ENCODE measurements at places on chromosomes 2 and 18. TPM values are rescaled to one million over a fixed set of nuclear protein-coding genes. Genes with fewer than 3 reads are reported as not detected.

- no peak for DNase-seq
Measured at GRCh38 chr2:204669382-204669781, 124.1 kb downstream of the PARD3B start.

The CYS1 gene
- 3.8 TPM for total RNA-seq

DNA sequence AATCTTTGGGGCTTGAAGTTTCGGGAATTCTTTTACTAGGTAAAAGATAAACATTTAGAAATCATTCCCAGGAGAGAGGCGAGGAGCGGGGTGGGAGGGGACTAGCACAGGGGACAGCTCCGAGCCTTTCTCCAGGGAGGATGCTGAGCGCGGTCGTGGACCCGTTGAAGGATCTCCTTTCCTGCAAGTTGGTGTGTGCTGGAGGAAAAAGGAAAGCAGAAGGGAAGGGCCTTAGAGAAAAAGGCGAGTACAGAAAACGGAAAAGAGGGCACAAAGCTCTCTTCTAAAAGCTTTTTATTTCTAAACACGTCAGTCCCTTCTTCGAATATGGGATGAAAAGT, 640 bp downstream of the SLC39A6 start:
- DNase-seq, result no peak

GRCh38 chr2:98825858-98826257, 94.9 kb upstream of the MGAT4A start:
- DNase-seq, result no peak

The SCYGR4 gene
- total RNA-seq, result not detected

Measured in cardiac septum (tissue), 1 donor.